ENCODE measurements at places on chromosomes 5 and 9.
A peak's percentile ranks its signal among the peaks of the same experiment; 100 is the strongest.

DNA sequence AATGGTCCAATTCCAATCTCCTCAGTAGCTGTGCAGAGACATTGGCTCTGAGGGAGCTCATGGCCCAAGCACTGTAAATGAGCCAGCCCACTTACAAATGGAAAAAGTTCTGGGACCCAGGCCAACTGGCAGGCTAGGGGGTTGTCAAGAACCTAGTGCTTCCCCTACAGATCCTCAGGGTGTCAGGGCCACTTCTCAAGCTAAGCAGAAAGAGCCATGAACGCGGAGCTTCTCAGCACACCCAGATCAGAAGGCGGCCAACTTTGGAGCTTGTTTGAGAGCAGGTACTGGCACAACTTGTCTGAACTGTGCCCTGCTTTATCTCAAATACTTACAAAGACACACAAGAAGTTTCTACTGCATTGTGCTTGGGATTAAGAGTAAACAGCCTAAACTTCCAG lies 17.5 kb downstream of the TLE1 start:
- no peak for DNase-seq

DNA sequence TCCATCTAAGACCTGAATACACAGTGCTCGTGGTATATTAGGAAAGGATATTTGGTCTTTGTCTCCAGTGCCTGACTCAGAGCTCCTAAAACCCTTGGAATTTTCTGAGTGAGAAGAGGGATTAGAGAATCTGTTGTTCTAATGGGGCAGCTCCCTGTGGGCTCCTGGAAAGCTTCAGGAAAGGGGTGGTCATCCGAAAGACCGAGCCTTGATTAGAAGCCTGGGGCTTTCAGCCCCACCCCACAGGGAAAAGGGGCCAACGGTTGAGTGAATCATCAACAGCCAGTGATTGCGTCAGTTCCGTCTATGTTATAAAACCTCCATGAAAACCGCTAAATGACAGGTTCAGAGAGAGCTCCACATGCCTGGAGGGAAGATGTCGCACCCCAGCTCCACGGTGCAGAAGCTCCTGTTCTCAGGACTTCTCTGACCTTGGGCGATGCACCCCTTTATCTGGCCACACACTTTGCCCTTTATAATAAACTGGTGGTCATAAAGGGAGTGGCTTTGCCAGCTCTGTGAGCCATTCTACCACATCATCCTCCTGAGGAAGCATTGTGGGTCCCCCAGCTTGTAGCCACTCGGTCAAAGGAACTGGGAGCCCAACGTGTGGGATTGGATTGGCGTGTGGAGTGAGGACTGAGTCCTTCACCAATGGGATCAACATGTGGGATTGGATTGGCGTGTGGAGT lies 71.0 kb upstream of the ICE1 start:
- peak; percentile 97 for DNase-seq

DNA sequence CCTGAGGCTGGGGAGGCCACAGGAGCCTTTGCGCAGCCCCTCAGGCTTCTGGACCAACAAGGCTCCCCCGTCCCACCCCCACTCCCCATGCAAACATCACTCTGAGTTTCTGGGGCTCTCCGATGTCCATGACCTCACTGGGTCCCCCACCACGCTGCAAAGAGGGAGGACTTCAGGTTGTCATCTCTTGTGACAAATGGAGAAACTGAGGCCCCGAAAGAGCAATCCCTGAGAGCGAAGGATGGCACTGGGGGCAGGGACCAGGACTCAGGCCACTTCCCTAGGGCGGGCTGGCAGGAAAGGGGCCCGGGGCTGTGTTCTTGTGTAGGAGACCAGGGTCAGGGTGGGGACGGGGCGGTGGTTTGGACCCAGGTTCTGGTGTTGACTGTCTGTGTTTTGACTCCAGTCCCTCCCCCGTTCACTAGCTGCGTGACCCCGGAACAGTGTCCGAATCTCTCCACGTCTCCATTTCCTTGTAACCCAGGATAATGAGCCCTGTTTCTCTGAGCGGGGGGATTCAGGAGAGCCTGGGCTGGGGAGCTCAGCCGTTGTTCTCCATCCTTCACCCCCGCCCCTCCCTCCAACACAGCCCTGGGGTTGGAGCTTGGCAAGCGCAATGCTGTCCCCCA lies 13.9 kb downstream of the FIBCD1 start:
- DNase-seq, result no peak

GRCh38 chr5:141760193-141760592 lies 78.2 kb upstream of the ARAP3 start:
- no peak for DNase-seq

GRCh38 chr9:100756217-100756616 lies 178.3 kb downstream of the CAVIN4 start:
- DNase-seq, result no peak

DNA sequence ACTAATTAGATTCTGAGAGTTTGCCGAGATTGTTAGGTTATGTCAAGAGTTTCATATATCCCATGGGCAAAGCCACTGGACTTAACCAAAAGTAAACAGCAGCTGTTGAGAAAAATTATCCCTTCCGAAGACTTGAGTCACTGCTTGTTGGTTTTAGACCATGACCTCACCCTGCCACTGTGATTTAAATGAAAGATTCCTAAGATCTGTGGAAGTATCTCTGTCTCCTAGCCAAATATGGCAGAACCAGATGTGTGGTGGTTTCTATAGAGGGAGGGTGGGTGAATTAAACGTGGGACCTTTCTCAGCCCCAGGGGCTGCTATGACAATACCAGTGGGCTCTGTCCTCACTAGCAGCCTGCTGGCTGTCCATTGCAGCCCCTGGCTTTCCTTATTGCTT lies 19.3 kb downstream of the DMRT3 start:
- no peak for DNase-seq

DNA sequence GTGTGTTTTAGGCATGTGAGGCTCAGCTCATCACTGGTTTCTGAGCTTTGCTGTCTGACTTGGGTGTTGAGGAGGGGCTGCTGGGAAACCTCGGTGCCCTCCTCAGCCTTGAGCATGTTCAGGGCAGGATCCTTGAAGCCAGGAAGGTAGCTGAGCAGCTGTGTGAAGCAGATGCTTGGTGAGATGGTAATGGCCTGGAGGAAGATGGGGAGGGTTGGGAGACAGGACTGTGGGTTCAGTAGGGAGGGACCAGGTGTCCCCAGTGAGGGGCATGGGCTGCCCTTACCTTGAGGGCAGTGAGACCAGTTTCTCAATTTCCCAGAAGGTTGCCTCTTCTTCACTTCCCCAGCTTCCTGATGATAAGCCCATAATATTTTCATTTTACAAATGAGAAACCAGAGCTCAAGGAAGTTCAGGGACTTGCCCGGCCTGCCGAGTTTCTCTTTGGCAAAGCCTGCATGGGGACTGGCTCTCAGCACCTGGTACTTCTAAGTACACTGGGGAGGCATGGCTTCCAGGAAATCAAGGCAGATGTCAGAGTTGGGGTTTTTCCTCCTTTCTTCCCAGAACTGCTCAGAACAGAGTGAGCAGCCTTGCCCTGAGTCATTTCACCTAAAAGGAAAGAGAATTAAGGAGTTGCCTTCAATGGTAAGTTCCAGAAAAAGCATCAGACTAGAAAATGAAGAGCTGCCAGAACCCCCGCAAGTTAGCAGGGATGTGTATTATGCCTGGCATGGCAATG lies 225.7 kb downstream of the MAST4 start:
- DNase-seq, result no peak

DNA sequence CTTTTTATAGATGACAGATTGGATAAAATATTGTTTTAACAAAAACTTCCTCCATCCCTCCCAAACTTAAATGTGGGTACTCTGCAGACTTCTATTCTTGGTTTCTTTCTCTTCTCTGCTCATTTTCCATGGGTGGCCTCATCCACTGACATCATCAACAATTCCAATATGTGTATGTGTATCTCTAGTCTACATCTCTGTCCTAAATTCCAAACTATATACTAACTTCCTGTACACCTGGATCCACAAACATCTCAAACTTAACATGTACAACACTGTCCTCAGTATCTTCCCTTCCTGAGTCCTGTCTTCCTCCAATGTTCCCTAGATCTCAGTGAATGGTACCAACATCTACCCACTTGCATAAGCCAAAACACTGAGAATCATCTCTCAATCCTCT lies 28.5 kb upstream of the CDK5RAP2 start:
- DNase-seq, result no peak

GRCh38 chr9:9117866-9118265 lies 1318.3 kb upstream of the DMAC1 start:
- no peak for DNase-seq

All from SJSA1 (cell line).